Mesendoderm (in vitro differentiated cells): ENCODE measurements at places on chromosomes 12 and 14.

DNA sequence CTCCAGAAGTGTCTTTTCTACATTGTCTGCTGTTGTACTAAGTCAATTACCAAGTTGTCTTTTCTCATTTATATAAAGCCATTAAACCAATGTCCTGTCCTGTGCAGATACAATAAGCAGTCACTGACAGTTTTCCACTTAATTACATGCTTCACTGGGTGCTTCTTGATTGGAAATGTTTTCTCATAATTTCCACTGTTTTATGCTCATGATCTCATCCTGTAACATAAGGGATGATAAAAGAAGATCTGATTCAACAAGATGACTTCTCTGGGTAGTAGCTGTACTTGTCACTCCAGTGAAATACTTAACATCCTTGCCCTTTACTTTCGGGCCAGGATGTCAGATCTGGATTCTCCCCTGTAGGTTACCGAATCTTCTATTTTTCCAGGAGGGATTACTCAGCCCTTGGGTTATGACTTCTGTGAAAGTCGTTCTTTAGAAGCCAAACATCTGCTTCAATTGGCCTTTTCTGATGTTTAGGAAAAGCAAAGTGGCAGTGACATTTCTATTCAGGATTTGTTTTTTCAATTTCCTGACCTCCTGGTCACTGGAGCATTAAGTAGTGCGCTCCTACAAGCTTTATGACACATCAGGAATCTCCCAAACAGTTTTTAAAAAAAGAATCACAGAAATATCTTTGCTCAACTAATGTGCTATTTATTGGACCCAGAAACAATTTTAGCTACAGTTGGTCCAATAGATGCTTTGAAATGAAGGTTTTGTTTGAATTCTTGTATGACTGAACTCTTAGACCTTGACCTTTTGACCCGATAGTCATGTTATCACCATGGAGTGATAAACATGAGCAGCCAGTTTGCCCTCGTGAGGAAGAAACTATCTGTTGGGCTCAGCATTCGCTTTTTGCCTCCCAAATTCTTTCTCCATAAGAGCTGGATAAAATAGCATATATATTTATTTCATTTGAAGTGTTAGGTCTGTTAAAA is 234.5 kb upstream of the SSTR1 start:
- no peak for DNase-seq

DNA sequence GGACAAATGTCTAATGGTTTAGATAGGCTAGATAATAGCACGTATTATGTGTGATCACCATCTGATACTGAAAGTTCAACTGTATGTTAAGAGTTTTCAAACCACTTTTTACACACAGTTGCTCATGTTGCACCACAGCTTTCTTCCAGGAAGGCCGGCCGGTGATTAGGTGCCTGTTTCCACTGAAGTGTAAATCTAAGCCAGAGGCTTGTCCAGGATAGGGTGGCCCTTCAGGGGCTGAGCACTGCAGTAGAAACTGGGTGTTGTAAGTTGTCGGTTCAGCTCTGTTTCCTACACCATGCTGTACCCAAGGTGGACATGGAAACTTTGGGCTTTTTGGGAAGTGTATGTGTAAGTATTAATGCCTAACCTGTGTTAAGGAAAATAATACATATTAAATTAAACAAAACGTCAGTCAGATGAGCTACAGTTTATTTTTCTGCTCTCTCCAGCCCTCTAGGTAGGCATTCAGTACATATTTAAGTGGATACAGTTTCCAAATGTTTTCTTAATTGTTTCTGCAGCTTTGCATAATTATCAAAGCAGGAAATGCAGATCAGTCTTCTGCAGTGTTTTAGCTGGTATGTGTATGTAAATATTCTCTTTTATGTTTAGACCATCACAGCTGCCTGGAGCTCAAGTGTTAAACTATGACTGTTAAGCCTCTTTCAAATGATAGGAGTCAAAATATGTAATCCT is 30.9 kb downstream of the TDP1 start:
- peak; percentile 13 for DNase-seq

GRCh38 chr12:118436002-118436730 is 59.8 kb downstream of the SUDS3 start:
- DNase-seq = peak; percentile 33

DNA sequence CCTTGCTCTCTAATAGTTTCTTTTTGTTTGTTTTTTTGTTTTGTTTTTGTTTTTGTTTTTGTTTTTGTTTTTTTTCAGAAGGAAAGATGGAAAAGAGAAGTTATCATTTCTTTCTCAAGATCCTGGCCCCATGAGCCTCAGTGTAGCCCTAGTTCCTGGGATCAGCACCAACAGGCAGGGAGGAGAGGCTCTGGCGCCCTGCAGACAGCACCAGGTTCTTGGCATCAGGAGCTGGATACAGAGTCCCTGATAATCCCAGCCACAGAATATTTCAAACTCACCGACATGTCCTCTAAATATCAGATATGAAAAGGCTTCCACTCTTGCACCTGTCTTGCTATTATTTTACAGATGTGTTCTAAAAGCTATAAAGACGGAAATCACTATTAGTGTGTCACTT is 52.7 kb downstream of the FOXN3 start:
- DNase-seq = no peak

DNA sequence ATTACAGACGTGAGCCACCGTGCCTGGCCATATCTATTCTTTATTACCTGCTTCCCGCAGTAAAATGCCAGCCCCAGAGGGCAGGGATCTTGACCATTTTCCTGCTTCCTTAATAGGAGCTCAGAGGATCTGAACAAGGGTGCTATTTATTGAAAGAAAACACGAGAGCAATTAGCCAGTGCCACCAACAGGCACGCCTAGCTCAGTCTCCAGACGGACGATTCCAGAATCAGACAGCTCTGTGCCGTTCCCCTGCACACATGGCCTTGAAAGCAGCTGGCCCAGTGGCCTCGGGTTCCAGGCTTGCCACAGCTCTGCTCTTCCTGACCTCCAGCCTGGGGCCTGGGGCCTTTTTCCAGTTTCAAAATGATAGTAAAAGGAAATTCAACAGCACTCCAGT is 135.2 kb upstream of the RFLNA start:
- DNase-seq = no peak

DNA sequence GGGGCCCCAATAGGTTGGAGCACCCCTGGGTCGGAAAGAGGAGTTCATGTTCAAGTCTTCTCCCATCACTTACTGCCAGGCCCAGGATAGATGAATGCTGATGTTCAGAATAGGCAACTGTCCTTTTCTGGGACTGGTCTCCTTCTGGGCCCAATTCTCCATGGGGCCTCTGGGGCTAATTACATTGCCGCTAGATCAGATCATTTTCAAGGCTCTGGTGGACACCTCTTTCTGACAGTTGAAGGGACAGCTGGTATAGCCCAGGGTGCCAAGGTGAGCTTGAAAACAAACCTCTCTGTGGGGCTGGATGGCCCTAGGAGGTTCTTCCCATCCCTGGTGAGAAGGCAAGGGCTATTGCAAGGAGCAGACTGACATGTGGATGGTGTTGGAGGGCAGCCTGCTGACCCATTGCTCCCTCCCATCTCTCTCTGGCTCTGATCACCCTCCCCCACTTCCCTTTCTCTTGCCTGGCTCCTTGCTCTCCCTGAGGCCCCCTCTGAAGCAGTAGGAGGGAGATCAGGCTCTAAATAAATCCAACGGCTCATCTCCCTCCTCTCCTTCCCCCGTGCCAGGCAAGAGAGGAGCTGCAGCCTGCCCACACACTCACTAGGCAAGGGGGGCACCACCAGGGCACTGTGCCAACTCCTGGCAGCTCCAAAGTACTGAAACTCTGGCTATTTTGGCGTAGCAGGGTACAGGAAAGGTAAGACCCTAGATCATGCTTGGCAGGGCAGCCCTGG is 1.9 kb downstream of the CACNB3 start:
- DNase-seq = no peak

DNA sequence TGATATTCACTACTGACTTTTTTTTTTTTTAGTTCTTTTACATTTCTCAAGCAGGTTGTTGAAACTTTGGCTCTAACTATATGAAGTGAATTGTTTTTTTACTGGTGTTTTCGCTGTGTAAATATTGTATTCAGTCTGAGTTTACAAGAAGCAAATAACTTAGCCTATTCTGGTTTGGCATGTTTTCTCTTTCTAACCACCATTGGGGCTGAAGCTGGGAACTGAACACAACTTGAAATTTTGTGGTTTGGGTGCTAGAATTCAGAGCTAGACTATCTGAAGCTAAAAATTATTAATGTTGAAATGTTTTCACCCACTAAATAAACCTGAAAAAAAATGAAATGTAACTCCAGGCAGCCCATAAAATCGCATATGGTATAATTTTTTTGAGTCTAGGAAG is 37.2 kb downstream of the RAD51B start:
- no peak for DNase-seq

DNA sequence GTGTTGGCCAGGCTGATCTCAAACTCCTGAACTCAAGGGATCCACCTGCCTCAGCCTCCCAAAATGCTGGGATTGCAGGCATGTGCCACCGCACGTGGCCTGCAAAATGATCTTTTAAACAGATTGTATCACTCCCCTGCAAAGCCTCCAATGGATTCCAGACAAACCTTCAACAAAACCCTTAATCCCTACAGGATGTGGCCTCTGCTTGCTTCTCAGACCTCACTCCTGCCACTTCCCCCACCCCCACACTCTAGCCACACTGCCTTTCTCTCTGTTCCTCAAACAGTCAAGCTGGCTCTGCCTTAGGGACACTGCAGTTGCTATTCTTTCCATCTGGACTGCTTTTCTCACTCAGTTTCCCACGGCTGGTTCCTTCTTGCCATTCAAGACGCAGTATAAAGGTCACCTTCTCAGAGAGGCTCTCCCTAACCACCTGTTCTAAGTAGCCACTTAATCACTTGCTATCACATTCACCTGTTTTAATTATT is 47.3 kb upstream of the TMED10 start:
- peak; percentile 91 for DNase-seq

DNA sequence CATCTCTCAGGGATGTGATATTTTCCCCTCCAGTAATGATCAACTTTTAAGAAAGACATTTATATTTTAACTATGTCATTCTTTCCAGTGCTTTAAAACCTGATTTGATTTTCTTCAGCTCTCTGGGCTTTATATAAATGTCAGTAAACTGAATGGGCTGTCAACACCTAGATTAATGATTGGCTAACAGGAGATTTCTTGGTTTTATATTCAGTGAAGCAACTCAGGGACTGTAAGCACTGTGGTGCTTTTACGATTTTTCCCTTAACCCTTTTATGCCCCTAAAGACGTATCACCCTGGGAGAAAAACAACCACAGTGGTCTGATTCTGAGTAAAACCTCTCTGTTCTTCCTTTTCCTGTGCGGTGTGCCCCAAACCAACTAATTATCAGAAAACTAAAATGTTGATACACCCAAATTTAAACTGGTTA is 38.0 kb downstream of the PTGER2 start:
- DNase-seq = no peak

GRCh38 chr14:50605766-50606165 is 45.8 kb downstream of the ATL1 start:
- DNase-seq = no peak

GRCh38 chr12:53464685-53465418 is 12.9 kb downstream of the PCBP2 start:
- no peak for DNase-seq

GRCh38 chr12:99847936-99848335 is 136.8 kb downstream of the ANKS1B start:
- DNase-seq = peak; percentile 37

DNA sequence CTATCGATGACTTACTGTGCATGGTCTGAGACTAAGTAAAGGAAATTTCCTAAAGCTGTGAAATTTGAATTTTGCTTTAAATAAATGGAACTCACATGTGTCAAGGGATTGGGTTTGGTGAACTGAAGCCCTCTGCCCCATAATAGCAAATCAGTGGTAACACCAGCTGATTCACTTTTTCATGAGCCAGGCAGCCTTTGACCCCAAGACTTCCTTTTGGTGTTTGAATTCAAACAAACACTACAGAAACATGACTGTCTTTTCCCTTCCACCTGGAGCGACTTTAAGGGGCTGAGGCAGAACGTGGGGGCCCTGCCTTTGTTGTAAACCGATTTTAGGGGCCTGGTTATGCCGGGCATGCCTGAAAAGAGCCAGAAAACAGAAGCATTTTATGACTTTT is 28.8 kb downstream of the KCTD10 start:
- no peak for DNase-seq

- no peak for DNase-seq
These were observed 83.2 kb downstream of the DAD1 start for GRCh38 chr14:22505697-22506377.

DNA sequence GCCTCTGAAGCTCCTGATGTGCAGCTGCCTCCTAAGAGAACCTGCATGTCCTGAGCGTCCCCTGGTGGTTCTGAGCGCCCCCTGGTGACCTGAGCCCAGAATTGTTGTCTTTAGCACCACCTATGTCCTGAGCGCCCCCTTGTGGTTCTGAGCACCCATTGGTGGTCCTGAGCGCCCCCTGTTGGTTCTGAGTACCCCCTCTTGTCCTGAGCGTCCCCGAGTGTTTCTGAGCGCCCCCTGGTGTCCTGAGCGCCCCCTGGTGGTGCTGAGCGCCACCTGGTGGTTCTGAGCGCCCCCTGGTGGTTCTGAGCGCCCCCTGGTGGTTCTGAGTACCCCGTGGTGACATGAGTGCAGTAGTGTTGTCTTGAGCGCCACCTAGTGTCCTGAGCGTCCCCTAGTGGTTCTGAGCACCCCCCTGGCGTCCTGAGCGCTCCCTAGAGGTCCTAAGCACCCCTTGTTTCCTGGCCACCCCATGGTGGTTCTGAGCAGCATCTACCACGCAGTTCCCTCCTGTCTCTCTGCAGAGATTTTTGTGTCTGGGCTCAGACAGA is 782.5 kb downstream of the TMEM121 start:
- peak; percentile 49 for DNase-seq

- DNase-seq = no peak
These were observed 48.3 kb downstream of the STXBP6 start for GRCh38 chr14:25001601-25002000.

DNA sequence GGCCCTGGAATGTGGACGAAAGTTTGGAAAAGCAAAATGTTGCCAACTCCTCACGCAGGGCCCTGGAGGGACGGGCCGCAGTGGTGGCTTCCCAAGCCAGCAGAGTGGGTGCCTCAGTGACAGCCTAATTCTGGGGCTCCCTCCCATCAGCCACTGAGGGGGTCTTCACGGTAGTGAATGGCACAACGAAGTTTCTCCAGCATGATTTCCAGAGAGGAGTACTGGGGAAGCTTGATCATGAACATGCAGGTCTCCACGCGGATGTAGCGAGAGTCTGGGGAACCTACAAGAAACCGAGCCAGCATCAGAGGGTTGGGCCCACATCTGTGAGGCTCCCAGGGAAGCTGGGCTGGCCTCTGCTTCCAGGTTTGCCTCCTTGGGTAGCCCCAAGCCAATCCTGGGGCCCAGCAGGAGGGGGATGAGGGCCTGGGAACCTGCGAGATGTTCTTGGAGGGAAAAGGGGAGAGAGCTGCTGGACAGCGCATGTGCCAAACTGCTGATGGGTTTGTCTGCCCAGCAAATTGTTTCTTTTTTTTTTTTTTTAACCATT is 37.0 kb downstream of the TRAFD1 start:
- DNase-seq = no peak

- no peak for DNase-seq
These were observed 54.2 kb upstream of the BCL11B start for GRCh38 chr14:99326041-99326710.

GRCh38 chr12:12333407-12334366 is 16.4 kb downstream of the MANSC1 start:
- no peak for DNase-seq

GRCh38 chr12:110578694-110579534 is 4.2 kb downstream of the PPTC7 start:
- DNase-seq = no peak

- DNase-seq = peak; percentile 68
These were observed 54.9 kb upstream of the OVCH1 start for GRCh38 chr12:29552324-29552927.
